ENCODE measurements at places on chromosomes 7 and 10. TPM values are rescaled to one million over a fixed set of nuclear protein-coding genes. Genes with fewer than 3 reads are reported as not detected.

Gene MRPL32
- total RNA-seq, result 54.4 TPM

Gene ANXA8L1
- 12.0 TPM for total RNA-seq

GRCh38 chr10:97456034-97456685, 10.2 kb downstream of the ZDHHC16 start:
- H3K27me3 ChIP-seq, result no peaks in the 10 kb centered on the region
- H3K27ac ChIP-seq, result no peak overlapping the region
- no peaks in the 10 kb centered on the region for H3K4me1 ChIP-seq
- no peak overlapping the region for H3K4me3 ChIP-seq
- DNase-seq, result no peak

GRCh38 chr10:97047788-97048187, 138.0 kb downstream of the SLIT1 start:
- no peak for DNase-seq
- no peak overlapping the region for H3K4me3 ChIP-seq
- H3K27ac ChIP-seq, result no peak overlapping the region
- H3K36me3 ChIP-seq, result no peaks in the 10 kb centered on the region

DNA sequence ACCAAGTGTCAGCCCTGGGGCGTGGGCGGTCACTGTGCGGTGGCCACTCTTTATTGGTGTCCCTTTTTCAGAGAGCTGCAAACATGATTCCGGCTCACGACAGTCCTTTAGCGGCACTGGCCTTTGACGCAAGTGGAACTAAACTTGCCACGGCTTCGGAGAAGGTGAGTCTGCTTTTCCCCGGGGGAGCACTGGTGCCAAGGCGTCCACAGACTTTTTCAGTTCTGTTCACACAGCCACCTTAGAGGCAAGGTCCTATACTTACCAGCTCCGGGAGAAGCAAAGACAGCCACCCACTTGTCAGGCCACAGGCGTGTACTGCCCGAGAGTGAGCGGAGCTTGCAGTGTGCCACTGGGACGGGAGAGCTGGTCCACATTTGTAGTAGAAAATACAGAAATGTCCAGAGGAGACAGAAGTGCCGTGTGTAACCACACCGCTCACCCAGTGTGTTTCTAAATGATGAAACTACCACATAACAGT, 27.9 kb downstream of the WIPI2 start:
- no peak for DNase-seq
- no peak overlapping the region for H3K27ac ChIP-seq
- no peaks in the 10 kb centered on the region for H3K4me1 ChIP-seq
- H3K36me3 ChIP-seq, result peaks cover 49% of the 10 kb centered on the region
- no peak overlapping the region for H3K4me3 ChIP-seq

- H3K36me3 ChIP-seq, result no peaks in the 10 kb centered on the region
- no peak for DNase-seq
- no peaks in the 10 kb centered on the region for H3K4me1 ChIP-seq
- no peak overlapping the region for H3K27ac ChIP-seq
- no peaks in the 10 kb centered on the region for H3K27me3 ChIP-seq
These were observed 347.6 kb downstream of the MDFIC start for GRCh38 chr7:115269486-115269885.

DNA sequence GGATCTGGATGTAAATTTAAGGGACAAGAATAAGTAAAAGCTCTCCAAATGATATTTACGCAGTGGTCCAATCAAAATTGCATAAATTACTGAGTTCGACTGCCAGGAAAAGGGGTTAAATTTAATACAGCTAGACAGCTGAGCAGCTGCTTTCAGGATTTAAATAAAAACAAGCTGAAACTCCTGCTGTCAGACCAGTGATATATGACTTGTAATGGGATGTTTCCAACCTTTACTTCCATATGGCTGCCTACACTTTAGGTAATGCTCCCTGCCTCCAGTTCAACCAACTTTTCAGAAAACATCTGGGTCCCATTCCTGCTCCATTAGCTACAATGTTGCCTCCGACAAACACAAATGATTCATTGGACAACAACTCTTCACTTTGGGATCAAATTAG, 326.3 kb upstream of the DGKB start:
- no peak overlapping the region for H3K4me3 ChIP-seq
- no peaks in the 10 kb centered on the region for H3K36me3 ChIP-seq
- no peak overlapping the region for H3K27ac ChIP-seq
- no peaks in the 10 kb centered on the region for H3K27me3 ChIP-seq
- no peak for DNase-seq

GRCh38 chr7:155252892-155253501, 44.7 kb upstream of the INSIG1 start:
- no peak overlapping the region for H3K4me3 ChIP-seq
- no peaks in the 10 kb centered on the region for H3K36me3 ChIP-seq
- H3K4me1 ChIP-seq, result peaks cover 2% of the 10 kb centered on the region
- DNase-seq, result no peak
- no peak overlapping the region for H3K27ac ChIP-seq
